CD8-positive, alpha-beta T cell (primary cell): ENCODE measurements at places on chromosomes 4 and X. TPM values are rescaled to one million over a fixed set of nuclear protein-coding genes. Genes with fewer than 3 reads are reported as not detected.

The TTC29 gene
- total RNA-seq: not detected

The ZNF518B gene
- 39.3 TPM for total RNA-seq

GRCh38 chr4:3418029-3418762 lies 23.6 kb upstream of the HGFAC start:
- DNase-seq: no peak

- DNase-seq: no peak
These were observed 19.6 kb downstream of the SCD5 start for GRCh38 chr4:82779032-82779431.

The ZMAT1 gene
- 15.2 TPM for total RNA-seq

The ARMCX5 gene
- 13.3 TPM for total RNA-seq

The SLIT2 gene
- total RNA-seq: not detected

GRCh38 chrX:38500141-38500540 lies 61.2 kb upstream of the TSPAN7 start:
- DNase-seq: no peak

The ZNF157 gene
- 0.56 TPM for total RNA-seq

GRCh38 chr4:21377046-21377445 lies 571.5 kb downstream of the KCNIP4 start:
- no peak for DNase-seq

- DNase-seq: no peak
These were observed 48.5 kb upstream of the HDAC8 start for GRCh38 chrX:72621163-72621562.

The PNMA6A gene
- 0.22 TPM for total RNA-seq

The CENPC gene
- total RNA-seq: 143 TPM

- DNase-seq: no peak
These were observed 11.0 kb downstream of the EREG start for GRCh38 chr4:74375824-74376426.

DNA sequence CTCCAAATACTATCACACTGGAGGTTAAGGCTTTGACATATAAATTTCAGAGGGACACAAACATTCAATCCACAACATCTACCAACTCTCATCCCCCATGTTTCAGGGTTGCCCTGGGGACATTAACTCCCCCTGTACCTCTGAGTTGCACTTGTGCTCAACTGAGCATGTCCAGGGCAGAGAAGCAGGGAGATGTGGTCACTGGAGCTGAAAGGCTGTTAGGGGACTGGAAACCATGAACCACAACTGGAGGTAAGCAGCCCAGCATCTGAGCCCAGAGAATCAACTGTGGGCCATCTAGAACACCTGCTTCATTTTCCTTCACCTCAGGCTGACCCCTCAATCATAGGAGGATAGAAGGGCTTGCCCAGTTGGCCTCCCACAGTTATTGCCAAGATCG lies 641.1 kb downstream of the MID1IP1 start:
- DNase-seq: no peak

The ACE2 gene
- total RNA-seq: not detected

GRCh38 chr4:159017323-159018026 lies 85.4 kb upstream of the RAPGEF2 start:
- no peak for DNase-seq

DNA sequence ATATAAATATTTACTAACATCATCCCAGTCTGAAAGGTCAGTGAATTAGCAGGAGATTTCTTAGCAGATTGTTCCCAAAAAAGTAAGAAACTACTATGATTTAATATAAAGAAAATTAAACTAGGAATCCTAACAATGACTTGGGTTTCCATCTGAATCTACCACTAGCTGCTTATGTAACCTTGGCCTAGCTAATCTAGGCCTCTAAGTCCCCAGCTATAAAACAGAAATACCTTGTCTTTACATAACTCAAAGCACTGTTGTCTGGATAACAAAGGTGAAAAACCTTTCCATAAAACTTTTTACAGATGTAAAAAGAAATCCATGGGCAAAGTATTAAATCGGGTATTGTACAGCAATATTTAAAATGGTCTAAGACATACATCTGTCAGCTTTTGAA lies 3.0 kb downstream of the FBXL5 start:
- DNase-seq: no peak
